H9 (cell line): ENCODE measurements at places on chromosomes 6 and 20. TPM values are rescaled to one million over a fixed set of nuclear protein-coding genes. Genes with fewer than 3 reads are reported as not detected.

Gene MOG
- 0.55 and 0.83 TPM in 2 replicates for total RNA-seq

Gene PRL
- not detected in 2 replicates for total RNA-seq

Gene PLCB4
- total RNA-seq: 8.4 and 10.1 TPM in 2 replicates

Gene IBTK
- 17.1 and 17.8 TPM in 2 replicates for total RNA-seq

Gene DOK5
- 3.0 and 4.5 TPM in 2 replicates for total RNA-seq

Gene NRSN1
- not detected in 2 replicates for total RNA-seq

Gene CGA
- total RNA-seq: not detected in 2 replicates

Gene CCR6
- total RNA-seq: not detected in 2 replicates

Gene SCUBE3
- total RNA-seq: 2.2 and 2.7 TPM in 2 replicates

Gene SPINT3
- not detected in 2 replicates for total RNA-seq

Gene ZBTB9
- total RNA-seq: 48.1 and 53.1 TPM in 2 replicates

Gene PTCRA
- total RNA-seq: not detected in 2 replicates

Gene ATXN1
- 3.0 and 5.6 TPM in 2 replicates for total RNA-seq

Gene CST9
- total RNA-seq: not detected in 2 replicates
